ENCODE measurements at places on chromosomes 1 and 21. TPM values are rescaled to one million over a fixed set of nuclear protein-coding genes. Genes with fewer than 3 reads are reported as not detected.

ATP1A4 gene
- not detected for total RNA-seq

RNU1-1 gene
- under 0.01 TPM for total RNA-seq

DNA sequence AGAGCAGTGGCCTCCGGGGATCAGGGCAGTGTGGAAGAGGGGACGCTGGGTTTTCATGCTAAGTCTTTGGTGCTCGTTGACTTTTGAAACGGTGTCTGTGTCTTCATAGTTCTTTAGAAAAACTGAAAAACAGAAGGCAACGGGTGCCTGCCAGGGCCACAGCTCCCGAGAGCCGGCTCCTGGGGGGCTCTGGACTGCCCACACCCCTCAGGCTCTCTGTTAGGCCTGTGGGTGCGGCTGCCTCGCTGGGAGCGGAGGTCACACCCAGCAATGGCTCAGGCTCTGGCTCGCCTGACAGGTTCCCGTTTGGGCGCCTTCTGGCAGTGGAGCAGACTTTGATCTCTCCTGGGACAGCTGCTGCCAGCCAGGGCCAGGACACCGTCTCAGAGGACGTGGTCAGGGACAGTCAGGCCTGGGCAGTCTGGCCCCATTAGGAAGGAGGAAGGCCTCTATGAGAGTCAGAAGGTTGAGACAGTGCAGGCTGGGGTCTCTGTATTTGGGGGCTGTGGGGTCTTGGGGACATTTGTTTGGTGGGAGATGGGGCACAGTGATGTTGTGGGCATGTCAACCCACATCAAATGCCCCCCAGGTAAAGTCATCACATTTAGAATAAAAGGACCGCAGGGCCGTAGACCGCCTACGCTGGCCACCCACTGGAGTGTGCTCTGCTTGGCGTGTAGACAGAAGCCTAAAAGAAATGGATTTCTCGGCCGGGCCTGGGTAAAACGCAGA lies 5.6 kb downstream of the ARHGEF16 start:
- no peaks in the 10 kb centered on the region for H3K36me3 ChIP-seq
- H3K4me3 ChIP-seq: no peak overlapping the region
- DNase-seq: peak; percentile 73
- peaks cover 2% of the 10 kb centered on the region for H3K27me3 ChIP-seq

GRCh38 chr1:222382171-222382570 lies 165.7 kb downstream of the HHIPL2 start:
- no peaks in the 10 kb centered on the region for H3K36me3 ChIP-seq
- no peak for DNase-seq
- H3K4me3 ChIP-seq: no peak overlapping the region
- no peaks in the 10 kb centered on the region for H3K27me3 ChIP-seq
- no peak overlapping the region for H3K27ac ChIP-seq

DNA sequence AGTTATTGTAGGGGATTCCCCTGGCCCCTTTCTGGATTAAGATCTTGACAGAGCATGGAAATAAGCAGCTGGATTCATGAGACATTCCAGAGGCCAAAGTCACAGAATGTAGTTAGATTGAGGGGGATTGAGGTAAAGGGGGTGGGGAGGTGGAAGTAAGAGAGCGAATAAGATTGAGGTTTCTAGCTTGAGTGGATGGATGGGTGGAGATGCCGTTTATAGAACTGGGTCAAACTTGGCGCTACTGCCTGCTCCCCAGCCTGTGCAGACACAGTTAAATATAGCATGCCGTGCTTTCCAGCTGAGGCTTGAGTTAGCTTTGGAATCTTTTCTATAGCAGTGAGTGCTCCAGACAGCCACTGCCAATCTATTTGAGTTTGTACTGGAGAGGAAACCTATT lies 85.7 kb downstream of the DYRK1A start:
- peaks cover 46% of the 10 kb centered on the region for H3K4me1 ChIP-seq
- peak overlapping the region; percentile 28 for H3K4me3 ChIP-seq
- H3K36me3 ChIP-seq: no peaks in the 10 kb centered on the region
- DNase-seq: peak; percentile 70

- no peak for DNase-seq
- H3K4me3 ChIP-seq: no peak overlapping the region
- no peak overlapping the region for H3K27ac ChIP-seq
- peaks cover 32% of the 10 kb centered on the region for H3K4me1 ChIP-seq
- H3K36me3 ChIP-seq: no peaks in the 10 kb centered on the region
These were observed 60.9 kb downstream of the SKI start for GRCh38 chr1:2288816-2289536.

- H3K36me3 ChIP-seq: no peaks in the 10 kb centered on the region
- no peak overlapping the region for H3K27ac ChIP-seq
- H3K27me3 ChIP-seq: no peaks in the 10 kb centered on the region
- H3K4me3 ChIP-seq: no peak overlapping the region
- DNase-seq: no peak
These were observed 475.2 kb downstream of the SETD4 start for GRCh38 chr21:35585155-35585554.

All from osteoblast (primary cell).